SJCRH30 (cell line): ENCODE measurements at places on chromosomes 1 and 21. TPM values are rescaled to one million over a fixed set of nuclear protein-coding genes. Genes with fewer than 3 reads are reported as not detected.

Gene PLA2G2E
- total RNA-seq: not detected in 2 replicates

Gene RAB25
- total RNA-seq: not detected in 2 replicates

Gene SH2D5
- total RNA-seq: 8.4 and 10.7 TPM in 2 replicates

Gene PDXK
- total RNA-seq: 41.5 and 46.4 TPM in 2 replicates
